Activated CD8-positive, alpha-beta memory T cell treated with anti-CD3 and anti-CD28 coated beads for 4 hours (primary cell): ENCODE measurements at places on chromosomes 2 and 18.

DNA sequence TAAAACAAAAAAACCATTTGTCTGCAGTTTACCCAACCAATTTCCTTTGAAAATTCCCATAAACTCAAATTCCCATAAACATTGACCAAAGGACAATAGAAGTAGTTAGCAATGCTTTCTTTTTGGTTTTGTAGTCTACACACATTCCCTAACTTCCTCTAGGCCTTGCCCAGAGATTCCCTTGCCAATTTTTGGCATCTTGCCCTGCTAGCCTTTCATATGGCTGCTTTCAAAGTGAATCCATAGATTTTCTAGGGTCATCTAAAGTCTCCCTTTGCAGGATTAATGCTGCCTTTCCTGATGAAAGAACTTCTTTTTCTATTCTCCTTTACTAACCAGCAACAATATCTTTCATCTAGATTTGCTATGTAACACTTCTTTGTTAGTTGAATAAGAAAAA, 33.4 kb downstream of the THSD7B start:
- no peak for DNase-seq

DNA sequence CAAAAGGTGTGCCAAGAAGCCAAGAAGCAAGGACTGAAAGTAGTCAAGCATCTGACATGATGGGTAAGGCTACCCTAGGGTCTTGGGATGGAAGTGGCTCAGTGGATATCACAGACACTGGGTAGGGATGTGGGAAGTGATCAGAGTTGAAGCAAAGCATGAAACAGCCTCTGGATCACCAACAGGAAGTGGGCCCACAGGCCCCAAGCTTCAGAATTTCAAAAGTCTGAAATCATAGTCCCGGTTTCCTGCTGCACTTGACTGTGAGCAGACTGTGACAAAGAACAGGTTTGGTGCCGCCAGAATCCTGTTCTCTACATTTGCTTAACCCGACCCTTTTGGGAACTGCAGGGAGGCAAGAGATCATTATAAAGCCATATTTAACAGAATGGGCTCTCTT, 57.4 kb downstream of the SP100 start:
- DNase-seq, result no peak

- DNase-seq, result no peak
These were observed 4.9 kb downstream of the ASPRV1 start for GRCh38 chr2:69956475-69956979.

DNA sequence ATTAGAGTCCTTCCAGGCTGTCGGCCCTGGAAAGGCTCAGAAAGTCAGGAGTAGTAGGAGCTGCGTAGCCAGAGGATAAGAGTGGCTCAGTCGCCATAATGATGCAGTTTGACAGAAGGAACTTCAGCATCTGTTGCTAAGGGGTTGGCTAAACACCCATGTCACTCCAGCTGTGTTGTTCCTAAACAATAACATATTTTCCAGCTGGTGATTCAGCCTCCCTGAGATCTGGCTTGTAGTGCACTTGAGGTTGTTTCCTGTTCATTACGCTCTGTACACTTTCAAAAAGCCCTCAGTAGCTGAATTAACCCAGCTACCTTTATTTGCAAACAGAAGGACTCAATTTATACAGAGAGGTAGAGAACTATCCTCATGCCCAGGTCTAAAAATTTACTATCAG, 39.7 kb upstream of the EPAS1 start:
- DNase-seq, result no peak

GRCh38 chr2:198100346-198100745, 296.0 kb downstream of the PLCL1 start:
- DNase-seq, result no peak

GRCh38 chr2:216447293-216447692, 35.0 kb downstream of the SMARCAL1 start:
- DNase-seq, result no peak

DNA sequence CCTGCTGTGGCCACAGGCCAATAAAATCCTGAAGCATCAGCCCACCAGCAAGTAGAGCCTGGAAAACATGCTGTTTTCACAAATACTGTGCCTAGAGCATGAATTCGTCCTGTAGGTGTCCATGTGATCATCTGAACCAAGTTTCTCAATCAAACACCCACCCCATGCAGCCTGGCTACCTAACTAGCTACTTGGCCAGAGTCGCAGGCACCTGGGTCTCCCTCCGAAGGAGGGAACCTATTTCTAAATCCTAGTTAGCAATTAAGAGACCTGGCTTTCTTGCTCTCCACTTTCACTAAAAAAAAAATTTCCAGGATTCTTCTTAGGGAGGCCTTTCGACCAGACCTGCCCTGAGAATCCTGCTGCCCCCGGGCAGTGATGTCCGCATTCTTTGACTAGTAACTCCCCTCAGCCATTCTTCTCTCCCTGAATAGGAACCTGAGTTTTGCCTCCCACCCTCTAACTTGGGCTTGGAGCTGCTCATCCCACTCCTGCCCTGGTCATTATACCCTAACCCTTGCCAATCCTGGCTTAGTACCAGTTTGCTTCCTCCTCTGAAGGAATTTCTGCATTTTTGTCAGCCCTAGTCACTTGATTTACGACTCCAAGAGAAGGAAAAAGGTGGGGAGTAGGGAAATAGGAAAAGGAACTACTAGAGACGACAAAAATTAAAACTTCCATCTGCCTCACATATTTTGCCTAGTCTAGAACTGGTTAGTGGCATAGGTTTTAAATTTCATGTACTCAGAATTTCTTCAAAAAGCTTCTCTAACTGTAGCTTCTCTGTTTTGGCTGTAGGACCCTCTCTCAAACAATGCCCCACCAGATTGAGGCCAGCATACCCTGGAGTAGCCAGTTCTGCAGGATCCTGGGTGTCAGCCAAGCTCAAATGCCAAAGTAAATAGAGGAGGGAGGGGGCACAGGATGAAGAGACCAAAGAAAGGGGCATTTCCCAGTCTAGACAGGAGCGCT, 25.4 kb upstream of the TANK start:
- DNase-seq, result no peak

DNA sequence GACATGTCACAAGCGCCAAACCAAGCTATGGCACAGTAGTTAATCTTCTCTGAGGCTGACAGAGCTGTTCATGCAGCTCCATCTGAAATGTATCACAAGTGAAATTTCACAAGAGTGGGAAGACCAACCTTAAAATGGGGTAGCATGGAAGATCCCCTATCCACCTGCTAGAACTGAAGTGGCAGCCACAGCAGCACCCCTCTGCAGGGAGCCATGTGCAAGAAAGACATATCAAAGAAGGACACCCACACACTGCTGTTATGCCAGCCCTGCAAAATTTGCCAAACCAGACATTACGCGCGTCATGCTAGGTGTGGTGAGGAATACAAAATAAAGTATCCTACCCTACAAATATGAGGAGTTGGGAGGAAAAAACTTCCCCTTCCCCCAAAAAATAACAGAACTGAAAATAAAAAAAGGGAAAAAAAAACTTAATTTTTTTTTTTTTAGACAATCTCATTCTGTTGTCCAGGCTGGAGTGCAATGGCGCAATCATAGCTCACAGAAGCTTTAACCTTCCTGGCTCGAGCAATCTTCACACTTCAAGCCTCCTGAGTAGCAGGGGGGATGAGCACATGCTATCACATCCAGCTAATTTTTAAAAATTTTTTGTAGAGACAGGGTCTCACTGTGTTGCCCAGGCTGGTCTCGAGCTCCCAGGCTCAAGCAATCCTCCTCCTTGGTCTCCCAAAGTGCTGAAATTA, 76.2 kb downstream of the STK39 start:
- no peak for DNase-seq

GRCh38 chr2:203909974-203910373, 26.6 kb upstream of the ICOS start:
- no peak for DNase-seq

GRCh38 chr2:143251681-143252080, 122.5 kb downstream of the ARHGAP15 start:
- DNase-seq, result no peak

- DNase-seq, result no peak
These were observed 570.4 kb downstream of the CCDC85A start for GRCh38 chr2:56754066-56754615.

- DNase-seq, result no peak
These were observed 93.5 kb downstream of the MYT1L start for GRCh38 chr2:2237563-2237962.

DNA sequence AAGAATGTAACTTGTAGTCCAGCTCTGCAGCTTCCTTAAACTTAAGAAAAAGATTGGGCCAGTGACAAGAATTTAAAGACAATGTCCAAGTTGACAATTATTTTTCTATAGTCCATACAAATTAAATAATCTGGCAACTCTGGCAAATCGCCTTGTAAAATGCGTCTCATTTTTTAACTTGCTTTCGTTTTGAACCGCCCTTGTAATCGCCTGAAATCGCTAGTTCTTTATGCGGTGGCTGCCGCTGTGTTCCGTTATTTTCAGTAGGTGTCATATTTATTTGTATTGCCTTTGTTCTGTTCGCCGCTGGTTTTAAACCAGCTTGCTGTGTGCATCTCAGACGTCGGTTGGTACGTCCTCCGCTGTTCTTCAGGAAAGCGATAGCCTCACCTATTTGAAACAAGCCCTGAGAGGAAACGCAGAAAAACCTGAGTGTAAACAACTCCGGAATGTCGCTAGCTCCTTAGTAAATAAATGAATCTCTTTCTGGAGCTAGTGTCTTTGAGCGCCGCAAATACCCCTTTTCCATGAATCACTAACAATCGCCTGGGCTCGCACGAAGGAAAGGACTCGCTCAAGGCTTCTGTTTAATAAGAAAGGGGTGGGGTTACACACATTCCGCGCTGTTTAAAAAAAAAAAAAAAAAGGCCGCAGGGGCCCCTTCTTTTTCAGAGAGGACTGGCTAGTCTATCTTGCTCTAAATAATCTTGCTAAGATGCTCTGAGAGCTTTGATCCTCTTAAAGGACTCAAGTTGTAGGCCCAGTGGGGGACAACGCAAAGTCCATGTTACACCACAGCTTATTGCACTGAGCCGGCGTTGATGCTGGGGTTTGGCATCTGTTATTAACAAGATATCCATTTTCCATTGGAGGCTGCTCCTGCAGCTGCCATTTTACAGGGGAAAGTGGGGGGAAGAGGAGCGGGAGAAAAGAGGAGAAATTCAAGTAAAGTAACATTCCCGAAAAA, 3.0 kb downstream of the HOXD8 start:
- DNase-seq, result no peak

DNA sequence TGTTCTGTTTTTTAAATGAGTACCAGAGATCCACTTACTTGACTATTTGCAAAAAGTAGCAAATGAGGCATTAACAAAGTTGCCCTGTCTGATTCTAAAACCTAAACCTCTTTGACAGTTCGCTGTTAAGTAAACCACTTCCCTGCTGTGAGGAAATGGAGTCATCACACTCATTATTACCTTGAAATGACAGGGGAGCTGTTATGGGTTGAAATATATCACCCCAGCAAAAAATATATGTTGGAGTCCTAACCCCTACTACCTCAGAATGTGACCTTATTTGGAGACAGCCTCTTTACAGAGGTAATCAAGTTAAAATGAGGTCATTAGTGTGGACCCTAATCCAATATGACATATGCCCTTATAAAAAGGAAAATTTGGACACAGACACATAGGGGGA, 36.1 kb downstream of the DHRS9 start:
- no peak for DNase-seq

DNA sequence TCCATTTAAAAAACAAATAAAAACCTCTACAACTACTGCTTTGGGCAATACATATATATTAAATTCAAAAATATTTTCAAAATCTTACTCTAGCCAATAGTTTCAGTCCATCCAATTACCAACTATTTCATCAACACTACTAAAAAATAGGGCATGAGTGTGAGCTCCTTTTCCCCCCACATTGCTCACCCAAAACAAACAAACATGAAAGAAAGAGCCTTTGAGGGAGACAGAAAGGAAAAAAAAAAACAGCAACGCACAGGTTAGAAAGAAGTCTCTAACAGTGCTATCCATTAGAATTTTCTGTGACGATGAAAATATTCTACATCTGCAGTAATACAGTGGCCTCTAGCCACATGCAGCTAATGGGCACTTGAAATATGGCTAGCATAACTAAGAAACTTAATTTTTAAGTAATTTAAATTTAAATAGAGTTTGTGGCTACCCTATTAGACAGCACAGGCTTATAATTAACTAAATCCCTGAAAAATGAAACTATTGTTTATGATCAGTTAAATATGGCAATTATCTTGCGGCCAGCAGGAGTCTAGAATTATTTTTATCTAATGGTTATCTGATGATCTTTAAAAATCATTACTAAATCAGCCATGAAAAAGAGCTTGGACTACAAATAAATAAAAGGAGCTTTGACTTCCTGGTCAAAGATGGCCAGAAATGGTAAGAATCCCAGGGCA, 59.2 kb downstream of the RBMS1 start:
- DNase-seq, result no peak

DNA sequence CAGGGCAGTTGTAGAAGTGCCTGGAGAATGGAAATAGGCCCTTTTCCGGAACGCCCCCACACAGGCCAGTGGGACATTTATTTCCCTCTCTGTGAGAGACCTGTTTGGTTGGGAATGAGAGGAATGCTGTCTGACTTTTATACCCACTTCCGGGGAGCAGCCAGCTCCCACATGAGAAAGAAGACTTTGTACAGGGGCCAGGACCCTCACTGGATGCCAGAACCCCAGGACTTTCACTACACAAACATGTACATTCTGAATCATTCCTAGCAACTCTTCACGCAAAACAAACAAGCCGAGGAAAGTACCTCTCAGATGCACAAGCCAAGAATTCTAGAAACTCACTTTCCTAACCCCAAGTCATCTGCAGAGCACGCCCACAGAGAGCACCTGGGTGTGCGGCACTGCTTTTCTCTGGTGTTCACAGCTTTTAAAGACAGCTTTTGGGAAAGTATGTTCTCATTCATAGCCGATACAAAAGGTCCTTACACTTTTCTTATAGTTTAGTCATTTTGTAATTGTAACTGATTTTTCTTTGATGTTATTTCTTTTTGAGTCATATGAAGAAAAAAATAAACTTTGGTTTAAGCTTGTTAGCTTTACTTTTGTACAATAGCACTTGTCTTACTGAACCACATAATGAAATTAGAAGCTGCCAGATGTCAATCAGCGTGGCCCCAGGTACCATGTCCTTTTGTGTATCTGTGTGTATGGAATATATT, 856.1 kb upstream of the ID2 start:
- no peak for DNase-seq

- DNase-seq, result no peak
These were observed 13.9 kb downstream of the PCBP1 start for GRCh38 chr2:70101174-70101573.

DNA sequence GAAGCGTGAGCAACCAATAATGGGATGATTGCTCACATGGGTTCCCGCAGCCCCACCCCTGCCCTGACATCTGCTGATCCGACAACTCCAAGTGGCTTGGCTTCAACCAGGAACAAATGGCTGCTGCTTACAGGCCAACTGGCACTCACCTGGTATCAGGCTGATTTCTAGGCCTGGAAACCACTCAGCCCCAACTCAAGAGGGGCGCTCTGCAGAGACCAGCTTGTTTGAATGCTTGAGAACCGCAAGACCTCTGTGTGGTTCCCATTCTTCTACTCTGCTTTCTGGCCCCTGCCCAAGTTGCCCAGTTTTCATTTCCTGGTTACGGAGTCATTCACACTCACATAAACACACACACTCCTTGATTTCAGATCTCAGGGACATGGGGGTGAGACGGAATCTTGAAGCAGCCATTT, 52.0 kb downstream of the TNP1 start:
- no peak for DNase-seq

- no peak for DNase-seq
These were observed 2.1 kb downstream of the PDIA6 start for GRCh38 chr2:10810202-10811161.
